ENCODE measurements at places on chromosomes 5 and 9.

DNA sequence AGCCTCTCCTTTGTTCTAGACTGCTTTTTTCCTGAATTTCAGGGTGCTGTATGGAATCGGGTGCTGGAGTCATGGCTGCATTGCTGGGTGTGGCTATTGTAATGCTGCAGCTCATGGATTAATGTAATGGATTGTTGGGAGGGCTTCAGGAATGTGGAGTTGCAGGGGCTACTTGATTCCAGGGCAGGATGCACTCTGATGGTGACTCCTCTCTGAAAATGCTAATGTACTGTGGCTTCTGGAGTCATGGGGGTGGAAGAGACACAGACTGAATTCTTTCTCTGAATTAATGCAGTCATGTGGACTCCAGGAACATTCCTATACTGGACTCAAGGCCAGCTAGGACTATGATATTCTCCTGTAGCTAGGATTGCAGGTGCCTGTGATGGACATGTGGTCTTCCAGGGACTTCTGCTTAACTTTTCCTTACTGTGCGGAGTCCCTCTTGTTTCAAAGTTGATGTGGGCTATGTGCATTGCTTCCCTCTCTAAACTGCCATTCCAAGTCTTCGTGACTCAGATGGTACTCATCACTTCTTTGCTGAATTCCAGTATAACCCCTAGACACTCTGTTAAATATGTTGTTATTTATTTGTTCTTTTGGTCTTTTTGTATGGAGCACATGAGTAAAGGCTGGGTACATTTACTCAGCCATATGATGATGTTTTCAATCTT lies 396.2 kb downstream of the KCTD16 start:
- H3K4me1 ChIP-seq = no peaks in the 10 kb centered on the region
- peaks cover 6% of the 10 kb centered on the region for H3K27me3 ChIP-seq
- no peak overlapping the region for H3K4me3 ChIP-seq
- DNase-seq = no peak
- no peaks in the 10 kb centered on the region for H3K36me3 ChIP-seq

- DNase-seq = no peak
- H3K4me1 ChIP-seq = peaks cover 42% of the 10 kb centered on the region
- H3K27me3 ChIP-seq = no peaks in the 10 kb centered on the region
Measured at GRCh38 chr9:21837501-21837900, 35.1 kb downstream of the MTAP start.

DNA sequence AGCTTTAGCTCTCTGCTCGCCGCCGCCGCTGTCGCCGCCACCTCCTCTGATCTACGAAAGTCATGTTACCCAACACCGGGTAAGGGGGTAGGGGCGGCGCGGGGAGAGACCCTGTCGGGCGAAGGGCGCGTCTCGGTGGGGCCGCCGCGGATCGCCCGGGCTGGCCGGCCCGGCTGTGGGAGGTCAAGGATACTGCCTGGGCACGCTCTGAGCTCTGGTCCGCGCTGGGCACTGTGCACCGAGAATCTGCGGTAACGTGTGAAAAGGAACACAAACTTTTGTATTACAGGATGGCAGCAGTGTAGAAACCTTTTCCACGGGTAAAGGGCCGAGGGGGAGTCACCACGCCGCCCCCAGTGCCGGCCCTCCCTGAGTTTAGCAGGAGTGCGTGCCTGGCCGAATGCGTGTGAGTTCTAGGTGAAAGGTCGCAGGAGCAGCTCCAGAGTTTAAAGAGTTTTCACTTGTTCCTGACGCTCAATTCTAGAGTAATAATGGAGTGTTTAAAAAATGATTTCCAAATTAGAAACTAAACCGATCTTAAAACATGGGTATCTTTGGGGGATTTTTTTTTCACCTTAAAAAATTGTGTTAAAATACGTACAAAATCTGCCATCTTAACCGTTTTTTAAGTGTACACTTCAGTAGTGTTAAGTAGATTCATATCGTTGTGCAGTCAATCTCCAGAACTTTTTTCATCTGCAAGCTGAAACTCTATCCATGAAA lies at the start of gene HSDL2:
HSDL2 (plus strand) TSS at position 7 of the 723 bp plus-strand sequence; CDS start at position 63, 56 bp downstream.
- no peak for DNase-seq
- H3K4me3 ChIP-seq = peak within 1 kb of the TSS; percentile 83
- H3K27ac ChIP-seq = peak within 1 kb of the TSS; percentile 67
- H3K4me1 ChIP-seq = peaks cover 10% of the 10 kb centered on the region
- H3K36me3 ChIP-seq = no peaks in the 10 kb centered on the region

- H3K4me3 ChIP-seq = no peak overlapping the region
- H3K36me3 ChIP-seq = no peaks in the 10 kb centered on the region
- no peaks in the 10 kb centered on the region for H3K4me1 ChIP-seq
- H3K27me3 ChIP-seq = no peaks in the 10 kb centered on the region
Measured at GRCh38 chr9:91766315-91767069, 183.5 kb downstream of the ROR2 start.

DNA sequence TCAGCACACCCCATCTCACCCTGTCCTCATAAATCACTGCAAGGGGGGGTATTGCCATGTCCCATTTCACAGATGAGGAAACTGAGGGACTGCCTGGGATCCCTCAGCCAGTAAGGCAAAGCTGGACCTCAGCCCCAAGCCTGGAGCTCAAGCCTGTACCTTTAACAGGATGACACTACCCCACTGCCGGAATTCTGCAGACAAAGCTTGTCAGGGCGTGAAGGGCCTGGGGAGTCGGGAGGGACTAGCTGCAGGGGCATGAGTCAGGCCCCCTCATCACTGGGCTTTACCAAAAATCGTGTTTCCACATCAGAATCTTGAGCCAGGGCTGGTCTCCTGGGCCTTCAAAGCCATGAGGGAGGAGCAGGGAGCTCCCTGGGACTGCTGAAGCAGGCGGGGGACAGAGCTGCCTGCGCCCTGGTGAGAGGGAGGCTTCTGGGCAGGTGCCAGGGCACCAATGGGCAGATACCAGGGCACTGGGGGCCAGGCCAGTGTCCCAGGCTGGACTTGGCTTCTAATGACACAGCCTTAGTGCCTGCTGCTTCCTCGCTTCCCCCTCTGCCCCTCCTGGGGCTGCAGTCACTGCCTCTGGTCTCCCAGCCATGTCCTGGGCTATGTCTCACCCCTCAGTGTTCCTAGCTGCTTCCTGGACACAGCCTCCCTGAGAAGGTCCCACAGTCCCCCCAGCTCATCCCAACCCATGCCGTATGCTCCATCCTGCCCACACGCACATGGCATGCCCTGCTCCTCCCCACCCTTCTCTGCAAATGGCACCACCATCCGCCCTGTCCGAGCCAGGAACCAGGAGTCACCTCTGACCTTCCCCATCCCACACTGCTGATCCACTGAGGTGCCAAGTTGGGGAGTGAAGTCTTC lies 80.7 kb downstream of the LMX1B start:
- peaks cover 7% of the 10 kb centered on the region for H3K4me1 ChIP-seq
- DNase-seq = peak; percentile 71
- no peak overlapping the region for H3K4me3 ChIP-seq
- H3K27me3 ChIP-seq = no peaks in the 10 kb centered on the region

DNA sequence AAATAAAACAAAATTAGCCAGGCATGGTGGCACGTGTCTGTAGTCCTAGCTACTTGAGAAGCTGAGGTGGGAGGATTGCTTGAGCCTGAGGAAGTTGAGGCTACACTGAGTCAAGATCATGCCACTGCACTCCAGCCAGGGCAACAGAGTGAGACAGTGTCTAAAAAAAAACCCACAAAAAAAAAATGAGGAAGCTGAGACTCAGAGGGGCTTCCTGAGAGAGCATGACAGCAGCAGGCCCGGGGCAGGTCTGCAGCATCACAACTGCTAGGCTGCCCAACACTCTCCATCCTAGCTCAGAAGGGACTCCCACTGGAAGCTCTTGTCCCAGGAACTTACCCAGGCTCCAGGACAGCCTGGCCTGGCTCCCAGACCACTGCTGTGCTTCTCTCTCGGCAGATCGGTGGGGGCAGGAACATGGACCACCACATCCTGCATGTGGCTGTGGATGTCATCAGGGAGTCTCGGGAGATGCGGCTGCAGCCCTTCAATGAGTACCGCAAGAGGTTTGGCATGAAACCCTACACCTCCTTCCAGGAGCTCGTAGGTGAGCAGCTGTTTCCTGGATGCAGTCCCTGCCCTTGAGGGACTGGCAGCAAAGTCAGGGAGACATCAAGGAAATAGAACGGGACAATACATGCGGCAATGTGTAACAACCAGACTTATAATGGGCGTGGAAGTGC lies 19.1 kb downstream of the PTGS1 start:
- no peaks in the 10 kb centered on the region for H3K27me3 ChIP-seq
- H3K27ac ChIP-seq = peak overlapping the region; percentile 2
- no peak overlapping the region for H3K4me3 ChIP-seq
- DNase-seq = peak; percentile 27
- no peaks in the 10 kb centered on the region for H3K36me3 ChIP-seq

- no peaks in the 10 kb centered on the region for H3K27me3 ChIP-seq
- H3K4me3 ChIP-seq = no peak overlapping the region
- H3K36me3 ChIP-seq = no peaks in the 10 kb centered on the region
- no peak for DNase-seq
- H3K27ac ChIP-seq = no peak overlapping the region
Measured at GRCh38 chr5:5403741-5404140, 18.7 kb upstream of the ICE1 start.

DNA sequence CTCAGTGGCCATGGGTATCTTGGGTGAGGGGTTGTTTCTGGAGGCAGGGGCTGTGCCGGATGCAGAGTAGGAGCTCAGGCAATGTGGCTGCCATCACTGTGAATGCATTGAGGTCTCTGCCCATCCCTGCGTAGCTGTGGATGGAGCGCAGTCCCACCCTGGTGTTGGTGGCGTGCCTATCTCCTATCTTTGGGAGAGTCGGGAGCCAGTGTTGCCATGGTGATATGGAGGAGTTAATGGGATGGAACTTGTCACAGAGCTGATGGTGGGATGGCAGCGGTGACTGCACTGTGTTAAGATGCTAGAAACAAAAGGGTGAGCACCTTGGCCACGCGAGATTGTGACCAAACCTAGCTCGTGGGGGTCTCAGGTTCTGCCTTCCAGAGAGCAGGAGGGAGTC lies 197.3 kb downstream of the MELK start:
- H3K27me3 ChIP-seq = no peaks in the 10 kb centered on the region
- H3K36me3 ChIP-seq = no peaks in the 10 kb centered on the region
- DNase-seq = no peak
- no peaks in the 10 kb centered on the region for H3K4me1 ChIP-seq

DNA sequence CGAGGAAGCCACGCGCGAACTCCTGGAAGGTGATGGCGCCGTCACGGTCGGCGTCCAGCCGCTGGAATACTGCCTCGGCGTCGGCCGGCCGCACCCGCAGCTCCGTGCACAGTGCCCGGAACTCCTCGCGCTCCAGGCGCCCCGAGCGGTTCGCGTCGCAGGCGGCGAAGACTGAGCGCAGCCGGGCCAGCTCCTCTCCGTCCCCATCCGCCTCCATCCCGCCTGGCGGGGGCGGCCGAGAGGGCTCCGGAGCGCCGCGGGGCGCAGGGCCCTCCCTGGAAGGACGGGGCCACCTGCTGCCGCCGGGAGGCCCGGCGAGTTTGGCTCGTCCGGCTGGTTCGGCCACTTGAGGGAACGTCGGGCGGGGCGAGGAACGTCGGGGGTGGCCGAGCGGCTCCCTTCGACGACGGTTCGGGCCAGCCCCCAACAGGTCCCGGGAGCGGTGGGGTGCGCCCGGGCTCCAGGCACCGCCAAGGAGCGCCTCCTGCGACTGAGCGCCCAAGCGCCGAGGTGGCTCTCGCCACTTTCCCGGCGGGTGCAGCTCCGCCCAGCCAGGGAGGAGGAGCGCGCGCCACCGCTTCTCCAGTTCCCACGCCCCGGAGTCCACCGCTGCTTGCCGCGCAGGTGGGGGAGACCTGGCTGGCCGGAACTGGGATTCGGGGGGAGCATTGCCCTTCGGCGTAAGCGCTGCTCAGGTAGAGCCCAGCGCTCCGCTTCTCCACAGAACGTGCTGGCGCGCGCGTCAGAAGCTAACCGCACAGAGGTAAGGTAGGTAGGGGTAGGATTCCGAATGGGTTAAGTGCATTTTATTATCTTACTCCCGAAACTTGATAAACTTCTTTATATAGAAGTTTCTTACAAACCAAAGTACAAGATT lies at the start of gene RASEF:
RASEF (minus strand) TSS at position 492 of the 877 bp plus-strand sequence; CDS start at position 217, 275 bp downstream.
- no peaks in the 10 kb centered on the region for H3K36me3 ChIP-seq

GRCh38 chr5:40939753-40940152 lies 30.5 kb downstream of the C7 start:
- no peak overlapping the region for H3K4me3 ChIP-seq
- no peak overlapping the region for H3K27ac ChIP-seq
- no peak for DNase-seq
- H3K36me3 ChIP-seq = no peaks in the 10 kb centered on the region
- H3K4me1 ChIP-seq = no peaks in the 10 kb centered on the region

DNA sequence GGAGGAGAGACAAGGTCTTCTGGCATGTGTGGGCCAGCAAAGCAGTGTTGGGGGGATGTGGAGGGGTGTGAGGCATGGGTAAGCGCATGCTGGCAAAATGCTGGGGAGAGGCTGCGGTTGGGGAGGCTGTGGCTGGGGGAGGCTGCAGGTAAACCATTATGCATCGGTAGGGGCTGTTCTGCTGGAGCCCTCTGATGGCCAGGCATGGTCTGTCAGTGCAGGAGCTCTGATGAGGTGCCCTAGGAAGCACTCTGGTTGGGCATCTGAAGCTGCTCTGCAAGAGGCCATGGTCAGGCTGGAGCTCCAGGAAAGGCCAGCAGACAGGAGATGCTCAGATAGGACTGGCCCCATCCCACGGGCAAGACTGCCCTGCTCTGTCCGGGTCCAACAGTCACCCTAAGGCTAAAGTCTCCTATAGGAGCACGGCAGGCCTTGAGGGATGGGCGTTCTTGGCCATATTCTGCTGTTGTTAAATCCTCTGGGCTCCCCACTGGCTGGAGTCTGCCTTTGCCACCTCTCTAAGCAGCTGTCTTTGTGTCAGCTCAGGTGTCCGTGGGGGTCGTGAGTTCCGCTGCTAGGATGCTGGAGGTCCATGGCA lies 28.7 kb downstream of the ITGA2 start:
- H3K4me1 ChIP-seq = peaks cover 17% of the 10 kb centered on the region
- no peak overlapping the region for H3K4me3 ChIP-seq
- peaks cover 13% of the 10 kb centered on the region for H3K36me3 ChIP-seq
- DNase-seq = no peak

GRCh38 chr9:108869092-108869725 lies 7.1 kb downstream of the ACTL7A start:
- DNase-seq = peak; percentile 72
- H3K36me3 ChIP-seq = peaks cover 55% of the 10 kb centered on the region
- H3K27me3 ChIP-seq = no peaks in the 10 kb centered on the region
- H3K4me3 ChIP-seq = no peak overlapping the region
- peak overlapping the region; percentile 84 for H3K27ac ChIP-seq

DNA sequence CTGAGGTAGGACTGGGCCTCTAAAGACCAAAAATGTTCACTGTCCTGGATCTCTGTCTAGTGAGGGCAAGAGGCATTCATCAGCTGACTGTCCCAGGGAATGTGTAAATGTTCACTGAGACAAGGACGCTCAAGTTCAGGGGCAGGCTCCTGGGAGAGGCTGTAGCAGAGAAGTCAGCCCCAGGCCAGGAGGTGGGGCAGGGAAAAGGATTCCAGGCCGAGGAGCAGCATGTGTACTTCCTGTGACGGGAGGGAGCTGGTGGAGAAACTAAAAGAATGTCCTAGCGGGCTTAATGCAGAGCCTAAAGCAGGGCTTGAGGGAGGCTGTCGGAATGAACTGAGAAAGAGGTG lies 205.8 kb downstream of the GABBR2 start:
- H3K27ac ChIP-seq = no peak overlapping the region
- no peak for DNase-seq
- H3K4me1 ChIP-seq = peaks cover 6% of the 10 kb centered on the region
- no peak overlapping the region for H3K4me3 ChIP-seq
- H3K36me3 ChIP-seq = no peaks in the 10 kb centered on the region
- H3K27me3 ChIP-seq = no peaks in the 10 kb centered on the region

GRCh38 chr9:16671591-16672137 lies 198.8 kb downstream of the BNC2 start:
- H3K4me3 ChIP-seq = no peak overlapping the region
- H3K4me1 ChIP-seq = peaks cover 6% of the 10 kb centered on the region
- H3K27me3 ChIP-seq = no peaks in the 10 kb centered on the region
